ENCODE measurements at places on chromosomes 7 and 10.
A peak's percentile ranks its signal among the peaks of the same experiment; 100 is the strongest.

- no peak for DNase-seq
These were observed 134.8 kb downstream of the TMEM26 start for GRCh38 chr10:61318429-61318828.

- DNase-seq = no peak
These were observed 37.1 kb downstream of the STARD3NL start for GRCh38 chr7:38215115-38215514.

DNA sequence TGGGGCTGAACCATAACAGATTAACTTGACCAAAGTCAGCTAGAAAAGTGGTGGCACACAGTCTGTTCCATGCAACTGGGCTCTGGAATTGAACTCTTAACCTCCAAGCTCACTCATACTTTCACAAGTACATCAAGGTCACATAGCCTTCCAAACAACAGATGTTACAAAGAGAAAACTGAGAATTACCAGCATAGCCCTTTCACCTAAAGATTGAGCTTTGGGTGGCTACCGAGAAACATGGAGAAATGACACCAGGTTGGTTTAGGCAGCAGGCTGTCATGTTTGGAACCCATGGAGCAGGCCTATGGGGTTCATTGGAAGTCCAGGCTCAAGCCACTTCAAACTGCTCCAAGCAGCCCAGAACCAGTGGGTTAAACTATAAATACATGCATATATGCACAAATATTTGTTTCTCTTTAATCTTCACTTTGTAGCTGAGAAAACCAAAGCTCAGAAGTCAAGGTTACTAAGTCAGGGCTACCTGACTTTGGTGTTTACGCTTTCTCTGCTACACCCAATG lies 59.1 kb downstream of the MALSU1 start:
- DNase-seq = no peak

DNA sequence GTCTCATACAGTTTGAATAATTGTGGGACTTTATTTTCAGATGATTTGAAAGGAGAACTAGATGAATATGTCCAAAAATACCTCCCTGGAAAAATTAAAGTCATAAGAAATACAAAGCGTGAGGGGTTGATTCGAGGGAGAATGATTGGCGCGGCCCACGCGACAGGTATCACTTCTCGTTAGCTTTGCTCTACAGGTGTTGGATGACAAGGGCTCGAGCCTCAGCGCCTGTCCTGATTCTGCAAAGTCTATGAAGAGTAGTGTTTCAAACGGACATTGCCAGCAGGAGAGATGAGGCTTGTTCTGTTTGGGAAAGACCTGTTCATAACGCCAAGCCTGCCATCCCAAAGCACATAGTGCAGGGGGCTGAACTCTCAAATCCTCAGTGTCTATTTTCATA lies 79.7 kb downstream of the GALNT11 start:
- DNase-seq = no peak

DNA sequence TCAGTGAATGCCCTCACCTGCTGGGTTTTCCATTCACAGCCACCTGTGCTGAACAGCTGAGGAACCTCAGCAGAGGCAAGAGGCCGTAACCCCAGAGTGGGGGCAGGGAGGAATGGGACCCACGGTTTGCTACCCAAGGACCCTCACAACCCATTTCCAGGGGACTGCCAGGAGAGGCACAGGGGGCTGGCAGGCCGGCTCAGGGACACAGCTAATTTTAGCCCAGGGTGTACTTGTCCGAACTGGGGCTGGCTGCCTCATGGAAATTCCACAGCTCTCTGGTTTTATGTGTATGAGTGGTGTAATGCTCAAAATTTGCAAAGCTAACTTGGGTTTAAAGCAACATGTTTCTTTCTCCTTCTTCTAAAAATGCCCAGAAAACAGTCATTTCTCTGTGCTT lies 42.2 kb downstream of the MINDY4 start:
- no peak for DNase-seq

DNA sequence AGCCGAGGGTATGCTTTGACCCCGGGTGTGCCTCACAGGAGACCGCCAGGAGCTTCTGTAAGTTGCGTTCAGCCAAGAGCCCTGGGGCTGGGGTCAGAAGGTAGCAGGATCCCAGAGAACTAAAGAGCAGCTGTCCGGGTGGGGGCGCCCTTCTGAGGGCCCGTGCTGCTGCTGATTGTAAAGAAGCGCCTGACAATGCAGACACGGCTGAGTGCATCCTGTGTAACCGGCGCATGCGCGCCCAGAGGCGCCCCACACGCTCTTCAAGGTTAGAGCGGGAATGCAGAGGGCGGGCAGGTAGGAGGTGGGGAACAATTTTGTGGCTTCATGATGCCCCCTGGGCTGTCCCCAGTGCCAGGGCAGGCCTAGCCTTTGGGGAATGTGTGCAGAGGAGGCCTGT lies 210.2 kb upstream of the CTBP2 start:
- DNase-seq = no peak

DNA sequence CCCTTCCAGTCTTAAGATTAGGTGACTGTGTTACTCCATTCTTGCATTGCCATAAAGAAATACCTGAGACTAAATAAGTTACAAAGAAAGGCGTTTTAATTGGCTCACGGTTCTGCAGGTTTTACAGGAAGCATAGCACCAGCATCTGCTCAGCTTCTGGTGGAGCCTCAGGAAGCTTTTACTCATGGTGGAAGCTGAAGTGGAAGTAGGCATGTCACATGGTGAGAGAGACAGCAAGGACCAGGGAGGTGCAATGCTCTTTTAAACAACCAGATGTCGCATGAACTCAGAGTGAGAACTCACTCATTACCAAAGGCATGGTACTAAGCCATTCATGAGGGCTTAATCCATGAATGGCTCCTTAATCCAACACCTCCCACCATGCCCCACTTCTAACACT lies 34.0 kb upstream of the TMEM273 start:
- DNase-seq = no peak

DNA sequence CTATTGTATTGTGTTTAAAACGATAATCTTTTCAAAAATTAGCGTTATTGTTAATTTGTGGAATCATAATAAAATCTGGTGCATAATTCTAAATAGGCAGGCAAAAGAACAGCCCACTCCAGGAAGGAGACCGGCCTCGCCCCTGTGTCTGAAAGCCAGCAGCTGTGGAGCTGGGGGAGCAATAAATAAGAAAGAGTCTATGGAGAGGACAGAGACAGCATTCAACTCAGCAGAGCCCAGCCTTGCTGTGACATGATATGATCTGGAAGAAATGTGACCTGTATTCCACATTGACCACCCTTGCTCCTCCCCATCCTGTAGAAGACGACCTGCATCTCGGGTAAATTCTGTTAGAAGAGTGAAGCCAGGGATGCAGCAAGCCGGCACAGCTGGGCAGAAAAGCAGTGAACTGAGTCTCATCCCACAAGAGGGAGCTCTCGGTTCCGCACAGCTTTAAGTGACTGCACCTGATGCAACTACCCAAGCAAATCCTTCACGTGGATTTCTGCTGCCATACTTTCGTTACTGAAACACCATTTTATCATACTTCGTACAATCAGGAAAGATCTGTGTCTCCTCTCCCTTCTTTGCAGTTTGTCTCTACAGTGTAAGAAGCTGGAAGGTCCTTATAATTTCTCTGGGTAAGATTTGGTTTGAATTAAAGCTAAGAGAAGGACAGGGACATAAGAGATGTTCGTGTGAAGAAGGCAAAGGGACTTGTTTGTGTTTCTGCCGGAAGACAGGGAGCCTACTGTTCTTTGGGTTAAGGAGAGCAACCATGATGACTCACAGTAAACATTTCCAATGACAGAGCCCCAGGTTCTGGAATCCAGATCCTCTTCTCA lies 427.1 kb downstream of the GPAM start:
- peak; percentile 21 for DNase-seq

GRCh38 chr7:76246804-76247389 lies 45.2 kb downstream of the SRRM3 start:
- DNase-seq = peak; percentile 74

DNA sequence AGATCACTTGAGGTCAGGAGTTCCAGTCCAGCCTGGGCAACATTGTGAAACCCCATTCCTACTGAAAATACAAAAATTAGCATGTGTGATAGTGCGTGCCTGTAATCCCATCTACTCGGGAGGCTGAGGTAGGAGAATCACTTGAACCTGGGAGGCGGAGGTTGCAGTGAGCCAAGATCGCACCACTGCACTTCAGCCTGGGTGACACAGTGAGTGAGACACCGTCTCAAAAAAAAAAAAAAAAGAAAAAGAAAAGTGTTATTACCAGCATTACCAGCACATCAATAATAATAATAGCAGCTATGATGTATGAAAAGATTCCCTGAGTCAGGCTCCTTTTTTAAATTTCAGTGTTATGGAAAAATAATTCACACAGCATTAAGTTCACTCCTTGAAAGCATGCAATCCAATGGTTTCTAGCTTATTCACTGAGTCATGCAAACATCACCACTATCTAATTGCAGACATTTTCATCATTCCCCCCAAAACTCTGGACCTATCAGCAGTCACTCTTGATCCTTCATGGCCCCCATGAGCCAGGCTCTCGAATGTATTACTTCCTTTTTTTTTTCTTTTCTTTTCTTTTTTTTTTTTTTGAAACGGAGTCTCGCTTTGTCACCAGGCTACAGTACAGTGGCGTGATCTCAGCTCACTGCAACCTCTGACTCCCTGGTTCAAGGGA lies 228.4 kb downstream of the FANK1 start:
- no peak for DNase-seq

GRCh38 chr7:44802418-44803025 lies 6.0 kb downstream of the PPIA start:
- peak; percentile 35 for DNase-seq

- no peak for DNase-seq
These were observed 3.3 kb upstream of the CUEDC2 start for GRCh38 chr10:102435529-102436233.

GRCh38 chr10:86344281-86344680 lies 22.3 kb downstream of the GRID1 start:
- DNase-seq = no peak

- DNase-seq = peak; percentile 41
These were observed 49.0 kb upstream of the LYZL1 start for GRCh38 chr10:29239569-29240472.

DNA sequence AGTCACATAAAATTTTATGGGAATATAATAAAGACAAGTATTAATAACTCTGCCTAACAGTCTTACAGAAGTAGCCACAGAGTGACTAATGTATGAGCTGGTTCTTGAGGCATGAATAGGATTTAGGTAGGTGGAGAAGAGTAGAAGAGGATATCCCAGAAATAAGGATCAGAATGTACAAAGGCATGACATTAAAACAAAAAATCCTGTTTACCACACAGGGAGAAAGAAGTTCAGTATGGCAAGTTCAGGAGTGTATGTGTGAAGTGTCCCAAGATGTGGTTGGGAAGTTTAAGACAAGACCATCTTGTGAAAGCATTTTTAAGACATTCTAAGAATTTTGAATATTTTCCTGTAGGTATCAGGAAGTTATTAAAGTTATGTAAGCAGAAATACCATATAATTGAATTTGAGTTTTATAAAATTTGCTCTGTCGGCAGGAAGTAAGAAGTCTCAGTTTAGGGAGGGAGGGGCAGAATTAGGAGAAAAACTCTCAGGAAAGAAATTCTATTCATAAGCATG lies 64.7 kb upstream of the CAV2 start:
- DNase-seq = no peak

DNA sequence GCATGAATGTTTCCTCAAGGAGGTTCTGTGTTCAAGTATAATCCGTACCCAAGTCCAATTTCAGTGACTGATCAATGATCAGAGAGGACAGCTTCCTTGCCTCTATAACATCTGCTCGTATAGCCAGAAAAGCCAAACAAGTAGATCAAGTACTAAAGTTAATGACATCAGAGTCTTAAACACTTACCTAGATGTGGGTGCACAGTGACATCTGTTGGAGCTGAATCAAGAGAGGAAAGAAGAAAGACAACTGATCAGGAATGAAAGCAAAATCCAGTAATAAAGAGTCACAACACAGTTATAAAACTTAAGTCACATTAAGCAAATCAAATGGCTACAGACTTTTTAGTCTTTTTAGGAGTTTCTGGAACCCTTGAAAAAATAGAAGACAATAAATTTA lies 236.5 kb downstream of the RELN start:
- DNase-seq = peak; percentile 26

DNA sequence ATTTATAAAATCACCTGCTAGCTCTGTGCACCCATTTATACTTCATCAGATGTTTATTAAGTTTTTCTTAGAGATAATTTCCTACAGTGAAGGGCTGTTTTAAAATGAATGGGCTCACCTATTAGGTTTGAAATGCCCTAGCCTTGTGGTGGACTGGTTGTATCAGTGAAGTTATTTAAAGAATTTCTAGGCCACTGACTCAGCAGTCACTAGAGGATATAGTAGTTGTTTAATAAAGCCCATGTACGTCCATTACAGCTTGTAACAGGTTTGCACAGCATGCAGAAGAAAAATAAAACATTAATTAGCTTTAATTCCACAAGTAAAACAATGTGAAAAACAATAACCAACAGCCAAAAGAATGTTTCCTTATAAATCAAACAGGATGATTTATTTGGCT lies 128.0 kb downstream of the RSU1 start:
- no peak for DNase-seq

GRCh38 chr7:142880876-142881505 lies 4.6 kb downstream of the TRPV6 start:
- DNase-seq = peak; percentile 22

DNA sequence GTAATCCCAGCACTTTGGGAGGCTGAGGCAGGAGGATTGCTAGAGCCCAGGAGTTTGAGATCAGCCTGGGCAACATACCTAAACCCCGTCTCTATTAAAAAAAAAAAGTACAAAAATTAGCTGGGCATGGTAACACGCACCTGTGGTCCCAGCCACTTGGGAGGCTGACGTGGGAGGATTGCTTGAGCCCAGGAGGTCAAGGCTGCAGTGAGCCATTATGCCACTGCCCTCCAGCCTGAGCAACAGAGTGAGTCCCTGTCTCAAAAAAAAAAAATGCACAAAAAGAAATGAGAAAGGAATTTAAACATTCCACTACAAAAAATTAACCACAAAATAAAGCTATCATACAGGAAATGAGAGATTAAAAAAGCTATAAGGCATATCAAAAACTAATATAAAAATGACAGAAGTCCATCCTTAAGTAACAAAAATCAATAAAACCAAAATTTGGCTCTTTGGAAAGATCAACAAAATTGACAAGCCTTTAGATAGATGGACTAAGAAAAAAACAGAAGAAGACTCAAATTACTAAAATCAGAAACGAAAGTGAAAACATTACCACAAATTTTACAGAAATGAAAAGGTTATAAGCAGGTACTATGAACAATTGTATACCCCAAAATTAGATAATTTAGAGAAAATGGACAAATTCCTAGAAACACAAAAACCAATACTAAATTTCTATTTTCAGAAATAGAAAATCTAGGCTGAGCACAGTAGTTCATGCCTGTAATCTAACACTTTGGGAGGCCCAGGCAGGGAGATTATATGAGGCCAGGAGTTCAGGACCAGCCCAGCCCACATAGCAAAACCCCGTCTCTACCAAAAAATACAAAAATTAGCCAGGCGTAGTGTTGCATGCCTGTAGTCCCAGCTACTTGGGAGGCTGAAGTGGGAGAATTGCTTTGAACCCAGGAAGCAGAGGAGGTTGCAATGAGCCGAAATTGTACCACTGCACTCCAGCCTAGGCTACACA lies 42.4 kb upstream of the NANOS1 start:
- DNase-seq = no peak

All from NCI-H69 (cell line).